ENCODE measurements at places on chromosomes 6 and 20.

- no peak for DNase-seq
Measured at GRCh38 chr6:11130605-11131004, 19.1 kb upstream of the ERVFRD-1 start.

DNA sequence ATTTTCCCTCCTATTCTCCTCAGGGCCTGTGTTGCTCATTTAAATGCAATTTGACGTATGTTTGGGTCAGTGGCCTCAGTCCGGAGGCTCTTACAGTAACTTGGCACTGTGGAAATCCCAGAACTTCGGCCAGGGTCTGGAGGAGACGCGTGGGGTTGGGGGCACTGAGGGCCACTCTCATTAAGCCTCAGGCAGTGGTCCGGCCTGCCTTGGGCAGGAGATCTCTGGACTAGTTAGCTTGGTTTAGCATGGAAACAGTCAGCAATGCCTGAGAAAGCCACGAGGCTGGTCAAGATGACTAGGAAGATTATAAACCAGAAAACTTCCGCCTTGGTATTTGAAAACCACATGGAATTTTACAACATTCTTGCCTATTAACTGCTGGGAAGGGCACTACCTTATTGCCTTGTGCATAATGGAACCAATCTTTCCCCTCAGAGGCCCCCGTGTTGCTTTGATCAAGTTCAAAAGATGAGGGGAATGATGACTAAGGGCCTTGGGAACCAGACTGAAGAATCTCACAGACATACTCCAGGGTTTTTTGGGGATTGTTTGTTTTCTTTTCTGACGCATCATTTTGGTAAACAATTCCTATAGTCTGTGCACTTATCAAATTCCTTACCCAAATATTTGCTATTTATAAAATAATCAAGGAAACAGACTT, 206.0 kb upstream of the PREP start:
- no peak for DNase-seq

DNA sequence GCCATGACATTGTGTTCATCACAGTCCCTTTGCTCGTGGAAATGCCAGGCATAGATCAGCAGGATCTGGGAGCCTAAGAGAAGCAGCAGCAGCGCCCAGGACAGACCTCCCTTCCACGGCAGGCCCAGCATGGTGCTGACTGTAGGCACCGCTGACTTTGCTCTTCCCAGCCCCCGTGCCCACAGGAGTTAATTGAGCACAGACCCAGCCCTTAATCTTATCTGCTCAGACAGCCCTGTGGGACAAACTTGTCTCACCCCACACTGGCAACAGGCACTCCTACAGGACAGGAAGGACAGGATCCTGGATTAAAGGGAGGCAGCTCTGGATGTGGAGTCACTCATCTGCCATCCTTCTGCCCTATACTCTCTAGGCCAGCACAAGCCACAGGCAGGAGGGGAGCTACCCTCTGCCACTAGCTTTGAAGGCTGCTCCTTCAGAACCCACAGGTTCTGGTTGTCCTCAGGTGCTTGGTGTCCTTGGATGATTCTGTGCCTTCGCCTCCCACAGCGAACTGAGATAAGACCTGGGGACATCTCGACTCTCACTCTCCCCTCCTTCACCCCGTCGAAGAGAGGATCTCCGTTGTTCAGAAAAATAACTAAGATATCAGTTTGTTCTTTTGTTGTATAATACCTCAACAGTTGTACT, at the start of gene CST9L:
TSS of gene CST9L (minus strand) at position 165 of the 651 bp plus-strand sequence. CDS start at position 131, 34 bp downstream.
- no peak for DNase-seq

DNA sequence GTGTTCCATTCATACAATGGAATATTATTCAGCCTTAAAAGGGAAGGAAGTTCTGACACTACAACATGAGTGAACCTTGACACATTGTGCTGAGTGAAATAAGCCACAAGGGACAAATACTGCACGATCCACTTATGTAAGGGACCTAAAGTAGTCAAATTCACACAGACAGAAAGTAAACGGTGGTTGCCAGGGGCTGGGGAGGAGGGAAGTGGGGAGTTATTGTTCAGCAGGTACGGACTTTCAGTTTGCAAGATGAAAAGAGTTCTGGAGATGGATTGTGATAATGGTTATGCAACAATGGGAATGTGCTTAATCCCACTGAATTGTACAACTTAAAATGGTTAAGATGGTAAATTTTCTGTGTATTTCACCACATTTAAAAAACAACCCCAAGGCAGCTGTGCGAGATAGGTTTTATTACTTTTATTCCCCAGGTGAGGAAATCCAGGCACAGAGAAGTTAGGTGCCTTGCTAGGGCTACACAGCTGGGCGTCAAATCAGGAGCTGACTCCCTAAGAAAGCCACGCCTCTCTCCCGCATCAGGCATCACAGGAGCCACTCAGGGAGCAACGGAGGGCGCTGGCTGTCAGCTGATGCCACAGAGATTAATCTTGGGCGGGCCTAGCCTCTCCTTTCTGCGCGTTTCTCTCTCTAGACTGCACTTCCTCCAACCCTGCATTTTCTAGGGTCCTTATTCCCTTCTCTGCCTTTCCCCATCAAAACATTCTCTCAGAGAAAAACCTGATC, 9.3 kb upstream of the TRAF3IP2 start:
- no peak for DNase-seq

DNA sequence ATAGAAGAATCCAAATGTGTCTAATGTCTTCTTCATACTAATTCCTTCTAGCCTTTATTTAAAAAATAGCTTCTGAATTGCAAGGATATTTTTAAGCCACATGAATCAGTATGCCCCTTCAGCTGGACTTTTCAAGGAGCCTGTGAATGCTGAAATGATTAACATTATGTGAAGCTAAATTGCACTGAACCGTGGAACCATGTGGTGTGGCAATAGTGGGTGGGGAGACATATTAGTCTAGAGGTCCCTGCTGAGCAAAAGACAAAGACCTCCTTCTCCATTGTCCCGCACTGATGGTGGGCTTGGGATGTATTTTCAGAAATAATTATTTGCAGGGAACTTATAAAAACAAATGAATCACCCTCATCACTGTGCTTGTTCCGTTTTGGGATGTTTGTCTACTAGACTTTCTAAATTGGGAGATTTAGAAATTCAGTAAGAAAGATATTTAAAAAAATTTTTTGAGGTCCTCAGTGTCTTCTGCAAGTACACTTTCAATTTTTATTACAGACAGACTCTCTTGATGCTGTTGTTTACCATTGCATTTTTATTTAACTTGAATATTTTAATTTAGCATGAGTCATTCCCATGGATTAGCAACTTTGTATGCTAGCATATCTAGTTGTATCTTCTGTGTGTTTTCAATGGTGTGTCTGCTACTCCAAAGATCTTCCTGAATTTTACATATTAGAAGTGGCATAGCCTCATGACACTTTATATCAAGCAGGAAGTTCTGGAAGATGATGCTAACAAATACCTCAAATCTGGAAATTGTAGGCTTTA, 238.1 kb downstream of the LAMA2 start:
- no peak for DNase-seq

GRCh38 chr6:37258405-37259105, 611 bp upstream of the TMEM217 start:
- DNase-seq = no peak

- no peak for DNase-seq
Measured at GRCh38 chr6:74705451-74705850, 500.4 kb downstream of the COL12A1 start.

GRCh38 chr6:109854541-109855308, 123.4 kb upstream of the GPR6 start:
- no peak for DNase-seq

DNA sequence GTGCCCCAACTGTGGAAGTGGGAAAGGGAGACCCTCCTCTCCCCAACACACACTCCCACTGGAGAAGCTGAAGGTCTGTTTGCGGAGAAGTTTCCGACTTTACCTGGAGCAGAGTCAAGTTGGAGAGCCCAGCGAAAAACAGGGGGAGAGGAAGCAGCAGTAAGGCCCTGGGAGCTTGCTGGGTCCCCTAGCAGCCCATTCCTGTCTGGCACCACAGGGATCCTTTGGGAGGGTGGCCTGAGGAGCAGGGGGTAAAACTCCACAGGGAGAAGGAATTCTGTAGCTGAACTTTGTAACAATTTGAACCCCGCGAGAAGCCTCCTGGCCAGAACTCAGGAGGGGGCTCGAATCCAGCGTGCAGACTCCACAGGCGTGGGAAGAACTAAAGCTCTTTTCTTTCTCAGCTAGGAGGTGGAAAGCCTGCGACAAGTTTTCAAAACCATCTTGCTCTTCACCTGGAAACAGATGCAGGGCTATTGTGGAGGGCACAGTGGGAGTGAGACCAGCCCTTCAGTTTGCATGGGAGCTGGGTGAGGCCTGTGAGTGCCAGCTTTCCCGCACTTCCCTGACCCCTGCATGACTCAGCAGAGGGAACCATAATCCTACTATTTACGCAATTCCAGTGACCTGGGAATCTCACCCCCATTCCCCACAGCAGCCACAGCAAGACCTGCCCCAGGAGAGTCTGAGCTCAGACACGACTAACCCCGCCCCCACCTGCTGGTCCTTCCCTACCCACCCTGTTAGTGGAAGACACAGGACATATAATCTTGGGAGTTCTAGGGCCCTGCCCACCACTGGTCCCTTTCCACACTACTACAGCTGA, 25.8 kb downstream of the SERPINB9 start:
- no peak for DNase-seq

DNA sequence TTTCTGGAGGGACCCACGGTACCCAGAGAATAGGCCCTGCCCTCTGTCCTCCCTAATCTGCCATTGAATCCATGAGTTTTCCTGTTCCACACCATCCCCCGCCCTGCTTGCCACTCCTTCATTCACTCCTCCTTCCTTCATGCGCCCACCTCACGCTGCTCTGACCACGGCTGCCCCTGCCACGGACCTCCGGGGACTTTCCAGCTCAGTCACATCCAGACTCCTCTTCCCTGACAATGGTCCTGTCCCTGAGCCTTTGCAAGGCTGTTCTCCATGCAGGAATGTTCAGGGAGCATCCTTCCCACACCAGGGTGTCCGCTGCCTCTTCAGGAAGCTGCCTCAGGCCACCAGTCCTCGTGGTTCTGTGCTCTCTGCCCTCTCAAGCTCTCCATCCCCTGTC, 25.9 kb downstream of the GLP1R start:
- no peak for DNase-seq

DNA sequence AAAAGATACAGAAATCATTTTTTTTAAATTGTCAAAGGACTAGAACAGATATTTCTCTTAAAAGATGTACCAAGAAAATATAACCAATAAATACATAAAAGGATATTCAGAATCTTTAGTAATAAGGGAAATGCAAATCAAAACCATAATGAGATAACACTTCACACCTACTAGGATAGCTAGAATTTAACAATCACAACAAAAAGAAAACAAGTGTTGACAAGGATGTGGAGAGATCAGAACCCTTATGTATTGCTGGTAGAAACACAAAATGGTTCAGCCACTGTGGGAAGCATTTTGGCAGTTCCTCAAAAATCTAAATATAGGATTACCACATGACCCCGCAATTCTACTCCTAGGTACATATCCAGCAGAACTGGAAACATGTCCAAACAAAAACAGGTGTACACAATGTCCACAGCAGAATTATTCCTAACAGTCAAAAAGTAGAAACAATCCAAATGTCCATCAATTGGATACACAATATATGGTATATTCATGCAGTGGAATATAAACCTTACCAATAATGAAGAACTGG, 211.0 kb downstream of the LRFN2 start:
- no peak for DNase-seq

- DNase-seq = no peak
Measured at GRCh38 chr6:158056355-158056754, 74.7 kb downstream of the SYNJ2 start.

DNA sequence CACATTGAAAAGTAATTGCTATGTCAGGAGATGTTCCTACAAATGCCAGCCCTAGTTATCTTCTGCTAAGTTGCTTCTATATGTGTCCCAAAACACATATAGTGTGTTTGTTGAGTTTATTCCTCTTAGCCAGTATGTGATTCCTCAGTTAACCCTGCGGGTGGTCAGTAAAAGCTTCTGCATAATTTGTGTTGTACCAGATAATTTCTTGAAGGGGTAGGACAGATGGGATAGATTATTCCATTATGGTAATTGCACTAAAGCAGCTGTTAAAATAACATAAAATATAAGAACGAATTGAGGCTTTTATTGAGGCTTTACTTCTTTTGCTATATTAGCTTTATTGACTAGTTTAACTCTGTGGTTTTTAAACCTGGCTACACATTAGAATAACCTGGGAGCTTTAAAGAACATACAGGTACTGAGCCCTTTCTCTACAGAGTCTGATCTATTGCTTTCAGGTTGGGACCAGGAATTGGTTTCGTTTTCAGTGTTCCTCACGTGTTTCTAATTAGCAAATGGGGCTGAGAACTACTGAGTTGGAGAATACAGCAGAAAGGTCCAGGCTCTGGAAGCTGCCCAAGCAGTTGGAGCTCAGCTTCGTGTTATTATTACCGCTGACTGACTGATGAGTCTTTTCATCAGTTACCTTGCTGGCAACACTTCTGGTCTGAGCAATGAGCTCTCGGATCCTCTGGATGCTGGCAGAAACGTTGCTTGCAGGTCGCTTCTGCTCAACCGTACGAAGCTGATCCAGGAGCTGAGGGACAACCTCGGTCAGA, 56.9 kb downstream of the FAM229B start:
- DNase-seq = no peak

- DNase-seq = no peak
Measured at GRCh38 chr6:157393669-157394327, 12.8 kb downstream of the ZDHHC14 start.

- no peak for DNase-seq
Measured at GRCh38 chr6:22236626-22237414, 60.0 kb downstream of the PRL start.

GRCh38 chr6:33429750-33430052, 9.8 kb downstream of the SYNGAP1 start:
- no peak for DNase-seq

GRCh38 chr6:137754366-137754765, 112.7 kb upstream of the TNFAIP3 start:
- no peak for DNase-seq

- no peak for DNase-seq
Measured at GRCh38 chr6:125739364-125739763, 10.1 kb upstream of the HEY2 start.

GRCh38 chr6:146515212-146515611, 28.4 kb upstream of the RAB32 start:
- no peak for DNase-seq

DNA sequence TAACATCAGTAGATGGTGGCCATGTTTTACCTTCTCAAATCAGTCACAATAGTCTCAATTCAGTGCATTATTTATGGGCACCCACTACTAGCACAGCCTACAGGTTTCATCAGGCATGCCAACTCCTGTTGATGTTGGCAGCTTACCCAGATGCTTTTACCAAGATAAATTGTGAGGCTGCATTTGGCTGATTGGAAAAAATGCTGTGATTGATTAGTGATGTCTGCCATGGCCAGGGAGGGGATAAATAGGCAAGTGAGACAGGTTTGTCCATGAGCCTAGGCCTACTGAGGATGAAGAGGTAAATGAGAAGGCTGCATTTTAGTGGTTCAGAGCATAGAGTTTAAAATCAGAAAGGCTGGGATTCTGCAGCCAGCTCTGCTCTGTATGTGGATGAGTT, 227.1 kb downstream of the NFATC2 start:
- no peak for DNase-seq

DNA sequence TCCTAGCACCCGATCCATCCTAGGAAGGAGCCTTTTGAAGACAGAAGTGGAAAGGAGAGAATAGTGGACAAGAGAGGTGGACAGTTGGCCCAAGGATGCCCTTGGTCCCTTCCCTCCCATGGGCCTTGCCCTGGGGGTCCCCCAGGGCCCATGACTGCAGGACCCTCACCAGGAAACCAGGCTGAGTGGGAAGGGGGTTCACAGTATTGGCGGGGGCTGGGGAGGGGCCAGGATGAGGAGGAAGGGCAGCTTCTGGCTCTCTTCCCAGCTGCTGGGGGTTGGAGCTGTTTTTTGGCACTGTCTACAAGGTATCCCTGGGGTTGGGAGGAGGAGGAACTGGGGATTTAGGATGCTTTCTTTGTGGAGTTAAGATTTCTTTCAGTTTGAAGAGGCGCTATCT, 4.0 kb upstream of the DSN1 start:
- no peak for DNase-seq
